ENCODE measurements at places on chromosomes 4 and X. TPM values are rescaled to one million over a fixed set of nuclear protein-coding genes. Genes with fewer than 3 reads are reported as not detected.
A peak's percentile ranks its signal among the peaks of the same experiment; 100 is the strongest.

GRCh38 chr4:2963966-2964471 is 648 bp downstream of the GRK4 start:
- H3K4me3 ChIP-seq = peak overlapping the region; percentile 66
- no peak overlapping the region for H3K27ac ChIP-seq
- peaks cover 2% of the 10 kb centered on the region for H3K36me3 ChIP-seq
- peaks cover 7% of the 10 kb centered on the region for H3K4me1 ChIP-seq
- no peaks in the 10 kb centered on the region for H3K27me3 ChIP-seq

- DNase-seq = no peak
- H3K27me3 ChIP-seq = no peaks in the 10 kb centered on the region
- H3K4me3 ChIP-seq = no peak overlapping the region
- H3K36me3 ChIP-seq = peaks cover 3% of the 10 kb centered on the region
- H3K4me1 ChIP-seq = no peaks in the 10 kb centered on the region
Observed at GRCh38 chr4:13378973-13379759, 105.0 kb downstream of the RAB28 start.

The HOPX gene
- polyA plus RNA-seq = 28.5 TPM

The MMRN1 gene
- polyA plus RNA-seq = 22.4 TPM

The LRP2BP gene
- 2.6 TPM for polyA plus RNA-seq

The HDAC8 gene
- polyA plus RNA-seq = 26.5 TPM

Measured in large intestine (tissue), 12 donors.